ENCODE measurements at places on chromosomes 7 and 10. TPM values are rescaled to one million over a fixed set of nuclear protein-coding genes. Genes with fewer than 3 reads are reported as not detected.

GRCh38 chr7:150732786-150733481, 4.3 kb upstream of the GIMAP5 start:
- DNase-seq, result peak; percentile 34

DNA sequence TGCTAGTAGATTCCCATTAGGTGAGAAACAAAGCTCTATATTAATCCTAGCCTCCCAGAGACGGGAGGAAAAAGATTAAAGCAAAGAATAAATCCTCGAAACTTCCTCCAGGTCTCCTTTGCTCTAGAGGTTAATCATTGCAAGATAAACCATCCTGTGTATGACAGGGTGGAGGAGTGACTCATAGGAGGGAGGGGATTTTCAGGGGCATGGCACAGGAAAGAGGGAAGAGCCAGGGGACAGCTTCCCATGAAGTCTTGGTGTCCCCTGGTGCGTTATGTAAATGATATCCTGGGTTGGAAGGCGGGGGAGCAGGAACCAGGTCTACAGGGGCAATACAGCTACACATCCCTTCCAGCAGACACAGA, 780 bp downstream of the CYP3A5 start:
- DNase-seq, result no peak

DNA sequence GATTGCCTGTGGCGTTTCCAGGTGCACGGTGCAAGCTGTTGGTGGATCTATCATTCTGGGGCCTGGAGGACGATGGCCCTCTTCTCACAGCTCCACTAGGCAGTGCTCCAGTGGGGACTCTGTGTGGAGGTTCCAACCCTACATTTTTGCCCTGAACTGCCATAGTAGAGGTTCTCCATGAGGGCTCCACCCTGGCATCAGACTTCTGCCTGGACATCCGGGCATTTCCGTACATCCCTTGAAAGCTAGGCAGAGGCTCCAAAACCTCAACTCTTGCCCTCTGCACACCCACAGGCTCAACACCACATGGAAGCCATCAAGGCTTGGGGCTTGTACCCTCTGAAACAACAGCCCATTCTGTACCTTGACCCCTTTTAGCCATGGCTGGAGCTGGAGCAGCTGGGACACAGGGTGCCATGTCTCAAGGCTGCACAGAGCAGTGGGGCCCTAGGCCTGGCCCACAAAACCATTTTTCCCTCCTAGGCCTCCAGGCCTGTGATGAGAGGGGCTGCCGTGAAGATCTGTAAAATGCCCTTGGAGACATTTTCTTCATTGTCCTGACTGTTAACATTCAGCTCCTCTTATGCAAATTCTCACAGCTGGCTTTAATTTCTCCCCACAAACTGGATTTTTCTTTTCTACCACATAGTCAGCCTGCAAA, 10.0 kb upstream of the FGL2 start:
- no peak for DNase-seq

DNA sequence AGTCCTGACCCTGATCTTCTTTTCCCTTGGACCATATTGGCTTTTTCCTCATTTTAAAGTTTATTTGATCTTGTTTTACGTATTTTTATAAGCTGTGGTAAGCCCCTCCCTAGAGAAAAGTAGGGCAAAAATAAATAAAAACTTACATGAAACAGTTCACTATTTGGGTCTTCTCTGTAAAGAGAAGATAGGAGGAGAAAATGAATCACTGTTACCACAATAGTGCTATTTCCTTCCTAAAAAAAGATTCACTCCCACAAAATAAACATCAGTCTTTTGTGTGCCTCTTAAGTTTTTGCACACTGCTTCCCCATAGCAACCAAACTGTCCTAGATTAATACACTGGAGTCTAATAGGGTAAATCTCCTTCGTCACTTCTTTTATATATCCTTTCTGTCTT, 1.4 kb upstream of the SVIL start:
- DNase-seq, result no peak

- no peak for DNase-seq
Observed at GRCh38 chr10:101691081-101691480, 3.9 kb downstream of the FBXW4 start.

DNA sequence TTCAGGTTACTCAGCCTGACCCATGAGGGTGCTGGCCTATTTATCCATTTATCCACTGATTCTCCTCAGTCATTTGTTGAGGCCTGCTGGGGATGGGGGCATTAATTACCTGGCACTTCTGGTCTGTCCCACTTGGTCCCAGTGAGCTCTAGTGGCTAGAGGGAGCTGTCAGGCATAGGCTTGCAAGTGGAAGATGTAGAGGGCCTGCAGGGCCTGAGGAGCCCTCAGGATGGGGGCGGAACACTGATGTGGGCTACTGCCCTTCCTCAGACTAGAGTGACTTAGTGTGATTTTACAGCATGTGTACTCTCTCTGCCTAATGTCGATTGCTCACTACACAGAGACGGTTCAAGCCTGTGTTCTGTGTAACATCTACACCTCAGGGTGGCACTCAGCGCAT, 45.3 kb downstream of the TMEM178B start:
- DNase-seq, result no peak

DNA sequence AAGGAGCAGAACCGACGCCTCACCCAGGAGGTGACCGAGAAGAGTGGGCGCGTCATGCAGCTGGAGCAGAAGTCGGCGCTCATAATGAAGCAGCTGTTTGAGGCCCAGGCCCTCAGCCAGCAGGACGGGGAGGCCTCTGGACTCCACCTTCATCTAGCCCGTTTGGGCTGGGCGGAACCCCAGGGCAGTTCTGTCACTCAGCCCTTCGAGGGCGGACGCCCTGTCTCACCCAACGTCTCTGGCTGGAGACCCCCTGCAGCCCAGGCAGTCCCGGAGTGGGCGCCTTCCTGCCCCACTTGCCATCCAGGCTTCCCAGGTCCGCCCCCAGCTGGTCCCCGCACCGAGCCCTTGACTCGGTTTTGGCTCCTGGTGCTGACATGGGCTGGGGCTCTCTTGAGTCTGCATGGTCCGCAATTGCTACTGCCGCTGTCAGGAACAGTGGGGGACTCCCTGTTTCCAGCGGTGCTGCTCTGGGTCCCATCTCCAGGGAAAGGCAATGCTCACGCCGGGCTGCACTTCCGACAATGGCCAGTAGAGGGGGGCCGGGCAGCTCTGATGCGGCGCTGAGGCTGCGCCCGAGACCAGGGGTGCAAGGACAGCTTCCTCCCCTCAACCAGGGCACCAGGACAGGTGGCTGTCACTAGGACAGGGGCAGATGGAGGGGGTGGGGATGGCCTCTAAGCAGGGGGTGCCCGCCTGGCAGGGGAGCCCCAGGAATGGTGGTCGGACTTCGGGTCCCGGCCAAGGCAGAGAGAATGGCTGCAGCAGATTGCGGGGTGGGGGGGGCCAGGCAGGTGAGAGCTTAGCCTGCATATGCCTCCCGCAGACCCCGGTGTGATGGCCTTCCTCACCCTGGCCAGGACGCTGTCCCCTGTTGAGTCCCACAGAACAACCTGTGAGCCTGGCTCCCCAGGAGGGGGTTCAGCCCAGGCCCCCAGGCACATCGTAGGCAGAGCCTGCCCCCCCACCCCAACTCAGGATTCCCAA, 71.2 kb upstream of the KCTD7 start:
- DNase-seq, result peak; percentile 75

GRCh38 chr10:72847681-72848080, 45.9 kb upstream of the OIT3 start:
- DNase-seq, result no peak

DNA sequence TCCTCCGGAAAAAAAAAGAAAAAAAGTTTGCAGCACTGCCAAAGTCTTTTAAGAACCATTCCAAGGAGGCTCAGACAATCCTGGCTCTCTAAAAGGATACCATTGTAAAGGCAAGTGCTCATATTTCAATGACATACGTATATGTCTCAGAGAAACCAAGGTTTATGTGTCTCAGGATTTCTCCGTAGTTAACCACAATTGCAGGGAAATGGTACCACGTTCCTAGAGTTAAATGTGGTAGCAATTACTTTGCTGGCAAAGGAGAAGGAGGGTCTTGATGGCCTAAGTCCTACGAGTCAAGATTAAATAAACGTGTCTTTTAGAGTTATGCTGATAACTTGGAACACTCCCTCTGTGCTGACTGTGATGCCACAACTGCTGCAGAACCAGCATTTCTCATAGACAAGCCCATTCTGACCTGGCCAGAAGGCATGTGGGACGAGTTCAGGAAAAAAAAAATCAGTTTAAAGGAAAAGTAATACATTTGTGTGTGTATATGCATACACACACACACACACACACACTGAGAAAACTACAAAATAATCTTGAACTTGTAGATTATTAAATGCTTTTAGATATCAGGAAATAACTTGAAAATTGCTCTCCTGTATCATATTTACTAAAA, 245.9 kb downstream of the FGFR2 start:
- no peak for DNase-seq

The CDC14C gene
- not detected for total RNA-seq

All from activated CD8-positive, alpha-beta T cell treated with anti-CD3 and anti-CD28 coated beads for 36 hours (primary cell).